ENCODE measurements at places on chromosomes 3 and 15. TPM values are rescaled to one million over a fixed set of nuclear protein-coding genes. Genes with fewer than 3 reads are reported as not detected.

SIN3A gene
- 73.6 TPM for total RNA-seq

GRCh38 chr3:190326361-190326760 is 4.1 kb upstream of the CLDN1 start:
- no peak for DNase-seq

DNA sequence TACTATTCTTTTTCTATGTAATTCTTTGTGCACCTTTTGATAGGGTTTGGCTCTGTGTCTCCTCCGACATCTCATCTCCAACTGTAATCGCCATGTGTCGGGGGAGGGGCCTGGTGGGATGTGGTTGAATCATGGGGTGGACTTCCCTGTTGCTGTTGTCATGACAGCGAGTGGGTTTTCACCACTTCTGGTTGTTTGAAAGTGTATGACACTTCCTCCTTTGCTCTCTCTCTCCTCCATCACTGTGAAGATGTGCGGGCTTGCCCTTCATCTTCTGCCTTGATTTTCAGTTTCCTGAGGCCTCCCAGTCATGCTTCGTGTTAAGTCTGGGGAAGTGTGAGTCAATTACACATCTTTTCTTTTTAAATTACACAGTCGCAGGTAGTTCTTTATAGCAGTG is 225.8 kb upstream of the DPPA4 start:
- no peak for DNase-seq

GRCh38 chr3:11088831-11089230 is 65.5 kb upstream of the HRH1 start:
- no peak for DNase-seq
